Activated CD8-positive, alpha-beta memory T cell treated with anti-CD3 and anti-CD28 coated beads for 48 hours (primary cell): ENCODE measurements at places on chromosomes 2 and 18.

GRCh38 chr2:217327953-217328621, 468.2 kb upstream of the TNP1 start:
- no peak for DNase-seq

- DNase-seq, result no peak
Observed at GRCh38 chr18:24120676-24121075, 18.2 kb upstream of the CABYR start.

- no peak for DNase-seq
Observed at GRCh38 chr2:25365241-25365640, 23.5 kb upstream of the DNMT3A start.

DNA sequence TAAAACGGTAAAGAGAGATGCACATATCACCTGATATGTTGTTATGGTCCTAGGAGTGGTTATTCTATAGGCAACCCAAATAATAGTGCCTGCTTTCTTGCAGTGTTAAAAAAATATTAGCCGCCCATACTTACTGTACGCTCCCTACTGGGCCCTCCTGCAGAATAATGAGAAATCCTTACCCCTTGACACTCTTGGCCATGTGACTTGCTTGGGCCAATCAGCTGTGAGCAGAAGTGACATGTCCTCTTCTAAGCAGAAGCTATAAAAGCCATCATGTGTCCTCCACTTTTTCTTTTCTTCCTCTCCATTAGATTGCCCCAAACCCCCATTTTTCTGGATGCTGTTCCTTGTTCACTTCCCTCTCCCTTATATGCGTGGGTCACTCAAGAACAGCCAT, 90.5 kb upstream of the SPRED2 start:
- no peak for DNase-seq

- DNase-seq, result no peak
Observed at GRCh38 chr18:51575171-51575570, 377.7 kb upstream of the MEX3C start.
